ENCODE measurements at places on chromosomes 1 and 21.

- DNase-seq: no peak
Measured at GRCh38 chr1:45660336-45660735, 26.0 kb downstream of the GPBP1L1 start.

- DNase-seq: no peak
Measured at GRCh38 chr1:1048765-1049164, 25.3 kb downstream of the RNF223 start.

- no peak for DNase-seq
Measured at GRCh38 chr1:32331549-32331948, 4.5 kb downstream of the MARCKSL1 start.

DNA sequence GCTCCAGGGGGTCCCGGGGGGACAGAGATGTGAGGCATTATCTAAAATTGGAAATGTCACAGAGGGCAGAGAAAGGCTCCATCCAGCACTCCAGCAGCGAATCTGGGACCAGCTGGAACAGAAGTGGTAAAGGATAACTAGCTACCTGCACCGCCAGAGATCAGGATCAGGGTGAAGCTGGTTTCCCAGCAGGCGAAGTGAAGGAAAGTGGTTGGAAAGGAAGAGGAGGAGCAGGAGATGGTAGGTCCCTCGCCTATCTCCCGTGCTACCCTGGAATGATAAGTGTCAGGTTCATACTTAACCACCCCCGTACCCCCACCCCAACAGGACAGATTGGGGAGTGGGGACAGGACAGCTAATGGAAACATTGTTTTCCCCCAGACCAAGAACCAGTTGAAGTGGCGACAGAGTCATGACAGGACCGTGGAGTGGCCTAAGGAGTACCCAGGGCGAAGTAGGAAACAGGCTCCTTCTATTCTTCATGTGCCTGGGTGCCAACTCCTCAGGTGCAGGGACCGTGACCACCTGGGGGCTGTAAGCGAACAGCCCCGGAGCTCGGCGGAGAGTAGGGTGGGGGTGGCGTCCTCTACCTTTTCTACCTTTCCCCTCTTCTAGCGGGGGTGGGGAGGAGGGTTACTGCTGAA, 717 bp downstream of the B4GALT3 start:
- no peak for DNase-seq

GRCh38 chr1:101073836-101074235, 48.3 kb upstream of the DPH5 start:
- no peak for DNase-seq

GRCh38 chr1:212656730-212657129, 42.9 kb downstream of the BATF3 start:
- DNase-seq: no peak

DNA sequence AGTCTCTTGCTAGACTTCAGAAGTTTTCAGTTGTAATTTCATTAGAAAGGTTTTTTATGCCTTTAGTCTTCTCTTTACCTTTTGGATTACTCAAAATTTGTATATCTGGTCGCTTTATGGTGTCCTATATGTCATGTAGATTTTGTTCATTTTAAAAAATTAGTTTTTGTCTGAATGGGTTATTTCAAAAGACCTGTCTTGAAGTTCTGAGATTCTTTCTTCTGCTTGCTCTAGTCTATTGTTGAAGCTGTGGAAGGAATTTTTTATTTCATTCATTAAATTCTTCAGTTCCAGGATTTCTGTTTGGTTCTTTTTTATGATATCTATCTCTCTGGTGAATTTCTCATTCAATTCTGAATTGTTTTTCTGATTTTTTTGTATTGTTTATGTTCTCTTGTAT, 46.5 kb upstream of the GCLM start:
- DNase-seq: no peak

- DNase-seq: no peak
Measured at GRCh38 chr1:92117526-92117925, 37.4 kb downstream of the BTBD8 start.
